GM23338 (cell line): ENCODE measurements at places on chromosomes 4 and X.
A peak's percentile ranks its signal among the peaks of the same experiment; 100 is the strongest.

DNA sequence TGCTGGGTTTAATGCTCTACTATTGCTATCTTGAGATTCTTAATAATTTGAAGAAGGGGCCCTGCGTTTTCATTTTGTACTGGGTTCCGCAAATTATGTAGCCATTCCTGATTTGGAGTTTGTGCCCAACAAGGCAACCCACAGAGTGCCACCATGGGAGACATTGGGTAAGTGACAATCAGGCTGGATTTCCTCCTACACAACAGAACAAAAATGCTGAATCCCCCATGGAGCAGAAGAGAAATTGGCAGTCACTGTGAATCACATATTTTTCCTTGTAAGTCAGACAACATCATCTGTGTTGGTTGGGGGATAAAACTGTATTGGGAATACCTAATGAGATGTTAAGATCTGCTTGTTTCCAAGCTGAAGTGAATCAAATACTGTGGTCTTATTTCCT lies 80.9 kb downstream of the CNGA2 start:
- no peak for DNase-seq

GRCh38 chrX:13029887-13030771 lies 14.3 kb downstream of the FAM9C start:
- DNase-seq, result peak; percentile 31

DNA sequence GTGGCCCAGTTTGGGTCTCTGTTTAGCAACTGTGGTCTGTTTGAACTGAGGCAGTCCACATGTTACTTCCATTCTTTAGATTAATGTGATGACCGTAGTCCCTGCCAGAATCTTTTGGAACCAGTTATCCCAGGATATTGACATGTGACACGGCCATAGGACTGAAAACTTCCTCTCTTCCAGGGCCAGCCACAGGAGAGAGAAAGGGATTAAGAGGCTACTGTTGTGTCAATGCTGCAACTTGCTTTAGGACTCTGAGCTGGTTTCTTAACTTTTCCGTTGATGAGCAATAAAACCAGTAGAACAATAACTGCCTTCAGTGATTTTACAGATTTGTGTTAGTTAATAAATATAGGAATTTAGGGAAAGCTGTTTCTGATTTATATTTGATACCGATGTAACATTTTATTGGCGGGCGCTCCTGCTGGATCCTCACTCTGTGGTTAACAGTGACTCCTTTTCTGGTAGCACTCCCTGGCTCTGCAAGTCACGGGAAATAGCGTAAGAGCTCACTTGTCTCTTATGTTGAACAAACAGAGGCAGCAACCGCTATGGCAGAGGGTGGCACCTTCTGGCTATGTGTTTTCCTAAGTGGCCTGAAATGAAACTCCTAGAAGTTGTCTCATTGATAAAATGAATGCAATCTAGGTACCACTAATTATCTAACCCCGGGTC lies 2.5 kb downstream of the TENM3 start:
- DNase-seq, result no peak

GRCh38 chr4:85955620-85956292 lies 404.1 kb downstream of the MAPK10 start:
- DNase-seq, result peak; percentile 42

DNA sequence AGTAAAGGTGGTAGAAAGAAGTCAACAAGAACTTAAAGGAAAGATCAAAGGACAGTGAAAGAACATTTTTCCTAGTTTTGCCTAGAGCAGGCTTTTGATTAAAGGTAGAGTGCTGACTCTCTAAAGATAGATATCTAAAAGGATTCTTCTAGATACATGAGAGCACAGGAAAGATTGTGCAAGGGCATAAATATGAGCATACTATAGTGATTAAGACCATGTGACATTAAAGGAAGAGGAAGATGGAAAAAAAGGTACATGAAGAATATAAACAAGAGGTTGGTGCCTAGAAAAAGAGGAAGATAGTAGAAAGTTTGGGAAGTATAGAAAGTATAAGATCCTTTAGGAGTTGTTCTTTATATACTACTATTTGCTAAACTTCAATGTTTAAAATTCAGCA lies 26.1 kb upstream of the TET2 start:
- DNase-seq, result no peak

DNA sequence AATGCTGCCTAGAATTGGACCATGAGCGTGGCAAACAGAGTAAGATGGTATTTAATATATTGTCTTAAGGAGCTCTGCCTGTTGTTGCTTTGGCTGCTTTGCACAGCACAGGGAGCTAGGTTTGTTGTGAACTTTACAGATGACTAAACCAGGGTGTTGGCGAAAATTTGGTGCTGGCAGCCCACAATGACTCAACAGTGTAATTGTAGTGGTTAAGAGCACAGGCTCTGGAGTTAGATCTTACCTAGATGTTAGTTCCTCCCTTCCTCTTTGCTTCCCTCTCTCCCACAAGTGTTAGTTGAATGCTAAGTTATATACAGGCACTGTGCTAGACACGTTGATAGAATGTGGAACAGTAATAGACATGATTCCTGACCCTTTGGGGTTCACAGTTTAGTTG lies 128.9 kb upstream of the TRPC5 start:
- no peak for DNase-seq

- DNase-seq, result no peak
Observed at GRCh38 chr4:88101165-88101564, 57.3 kb downstream of the ABCG2 start.

DNA sequence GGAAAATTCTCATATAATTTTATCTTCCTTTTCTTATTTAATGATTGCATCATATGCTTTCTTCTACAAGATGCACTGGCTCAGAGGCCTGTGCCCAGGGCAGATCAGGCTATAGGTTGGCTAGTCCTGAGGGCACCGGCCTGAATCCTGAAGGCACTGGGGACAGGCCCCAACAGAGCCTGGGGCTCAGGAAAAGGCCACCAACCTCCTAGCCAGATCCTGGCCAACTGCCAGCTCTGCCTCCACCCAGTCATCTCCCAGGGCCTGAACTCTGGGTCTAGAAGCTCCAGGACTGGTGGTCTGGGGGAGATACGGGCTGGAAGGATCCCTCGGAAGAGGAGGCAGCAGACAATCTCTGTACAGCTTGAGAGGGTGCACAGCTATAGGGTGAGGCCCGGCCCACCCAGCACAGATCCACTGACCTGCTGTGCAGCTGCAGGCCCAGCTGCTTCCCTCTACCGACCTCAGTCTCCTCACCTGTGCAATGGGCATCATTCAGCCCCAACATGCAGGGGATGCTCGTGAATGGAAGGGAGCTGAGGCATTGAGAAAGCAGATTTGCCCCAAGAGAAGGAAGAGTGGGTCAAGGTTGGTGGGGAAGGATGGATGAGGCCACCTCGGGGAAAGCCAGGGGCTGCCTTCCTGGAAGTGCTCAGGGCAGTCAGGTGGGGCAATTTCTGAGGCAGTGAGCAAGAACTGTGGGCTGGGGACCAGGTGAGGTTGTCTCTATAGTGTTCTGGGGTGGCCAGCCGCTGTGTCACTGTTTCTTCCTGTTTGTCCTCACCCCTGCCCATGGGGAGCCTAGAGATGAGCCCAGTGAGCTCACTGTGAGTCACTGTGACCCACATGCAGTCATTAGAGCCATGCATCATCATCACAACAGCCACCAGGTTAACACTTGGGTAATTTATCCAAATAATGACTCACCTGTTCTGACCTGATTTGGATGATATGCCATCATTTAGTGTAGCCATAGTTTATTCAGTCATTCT lies 22.4 kb upstream of the XAGE2 start:
- no peak for DNase-seq

- no peak for DNase-seq
Observed at GRCh38 chr4:3374011-3374645, 67.6 kb upstream of the HGFAC start.

- no peak for DNase-seq
Observed at GRCh38 chr4:138592796-138593195, 350.6 kb upstream of the SLC7A11 start.

- no peak for DNase-seq
Observed at GRCh38 chrX:130529531-130529930, 127.7 kb downstream of the RBMX2 start.

GRCh38 chr4:34845926-34846325 lies 1398.4 kb downstream of the ARAP2 start:
- DNase-seq, result no peak

GRCh38 chrX:51182545-51182944 lies 150.1 kb upstream of the NUDT10 start:
- DNase-seq, result peak; percentile 47

DNA sequence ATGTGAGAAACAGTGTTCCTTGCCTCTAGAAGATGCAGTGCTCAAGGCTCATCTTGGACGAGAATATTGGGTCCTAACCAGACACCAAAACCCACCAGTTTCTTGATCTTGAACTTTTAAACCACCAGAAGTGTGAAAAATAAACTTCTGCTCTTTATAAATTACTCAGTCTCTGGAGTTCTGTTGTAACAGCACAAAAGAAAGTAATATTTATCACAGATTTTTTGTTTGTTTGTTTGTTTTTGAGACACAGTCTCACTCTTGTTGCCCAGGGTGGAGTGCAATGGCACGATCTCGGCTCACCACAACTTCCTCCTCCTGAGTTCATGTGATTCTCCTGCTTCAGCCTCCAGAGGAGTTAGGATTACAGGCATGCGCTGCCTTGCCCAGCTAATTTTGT lies 371.1 kb upstream of the NDST4 start:
- no peak for DNase-seq

- DNase-seq, result peak; percentile 31
Observed at GRCh38 chr4:41024556-41025491, 189.5 kb downstream of the APBB2 start.

GRCh38 chr4:3073158-3074077 lies 920 bp downstream of the HTT-AS start:
- peak; percentile 45 for DNase-seq

DNA sequence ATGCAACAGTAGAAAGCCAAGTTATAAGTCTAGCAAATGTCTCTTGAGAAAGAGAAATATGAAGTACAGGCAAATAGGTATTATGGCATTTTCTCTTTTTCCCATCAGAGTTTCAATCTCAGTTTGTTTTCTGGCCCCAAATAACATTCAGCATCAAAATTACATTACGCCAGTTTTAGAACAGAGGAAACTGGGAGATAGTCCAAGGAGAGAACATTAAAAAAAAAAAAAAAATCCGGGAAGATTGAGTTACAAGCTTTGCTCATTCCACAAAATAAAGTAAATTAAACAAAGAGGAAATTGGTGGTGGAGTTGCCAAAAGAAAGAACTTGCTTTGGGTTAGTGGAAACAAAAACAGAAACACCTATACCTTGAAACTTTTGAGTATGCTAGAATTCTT lies 50.4 kb upstream of the IL13RA2 start:
- no peak for DNase-seq

GRCh38 chrX:39820938-39821708 lies 276.6 kb downstream of the BCOR start:
- peak; percentile 53 for DNase-seq

DNA sequence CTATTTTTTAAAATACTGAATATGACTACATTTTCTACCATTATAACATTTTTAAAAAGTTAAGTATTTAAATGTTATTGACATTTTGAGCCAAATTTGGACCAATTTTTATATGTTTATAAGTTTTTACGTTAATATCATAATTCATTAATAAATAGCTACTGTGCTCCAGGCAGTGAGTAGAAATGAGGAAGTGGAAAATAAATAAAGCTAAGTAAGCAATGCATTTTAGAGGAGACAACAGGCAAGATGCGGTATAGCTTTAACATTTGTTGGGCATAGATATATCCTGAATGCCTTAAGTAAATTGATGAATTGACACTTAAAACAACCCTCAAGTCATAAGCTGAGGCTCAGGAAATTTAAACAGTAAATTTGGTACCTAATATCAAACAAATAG lies 474.8 kb downstream of the PCDH10 start:
- DNase-seq, result no peak

DNA sequence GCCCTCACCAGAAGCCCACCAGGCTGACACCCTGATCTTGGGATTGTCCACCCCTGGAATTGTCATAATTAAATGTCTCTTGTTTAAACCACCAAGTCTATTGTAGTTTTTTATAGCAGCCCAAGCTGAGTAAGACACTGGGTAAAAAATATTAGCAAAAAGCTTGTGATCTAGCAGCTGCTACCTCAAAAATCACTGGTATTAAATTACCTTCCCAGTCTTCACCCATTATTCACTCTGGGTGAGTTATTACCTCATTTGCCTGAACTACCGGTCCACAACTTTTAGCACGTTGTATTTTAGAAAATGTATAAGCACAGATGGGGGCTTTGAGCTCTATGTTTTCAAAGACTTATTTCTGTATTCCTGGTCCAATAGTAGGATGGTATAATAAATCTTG lies 12.0 kb upstream of the TRIM61 start:
- no peak for DNase-seq

DNA sequence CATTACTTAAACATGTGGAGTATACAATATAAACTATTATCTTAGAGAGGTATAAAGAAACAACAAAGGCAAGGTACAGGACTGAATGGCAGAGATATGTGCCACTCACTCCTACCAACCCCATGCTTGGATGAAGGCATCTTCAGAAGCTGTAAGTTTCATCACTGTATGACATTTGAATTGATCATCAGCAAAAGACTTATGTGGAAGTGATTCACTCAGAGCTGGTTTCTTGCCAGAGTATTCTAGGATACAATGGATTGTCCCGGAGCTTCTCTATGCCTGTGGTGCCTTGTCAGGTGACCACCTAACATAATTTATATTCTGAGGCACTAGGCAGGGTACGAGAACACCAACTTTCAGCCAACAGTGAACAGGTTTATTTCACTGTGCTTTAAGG lies 392.2 kb downstream of the PPP1R2C start:
- no peak for DNase-seq

- peak; percentile 77 for DNase-seq
Observed at GRCh38 chr4:159071178-159071968, 31.5 kb upstream of the RAPGEF2 start.

- no peak for DNase-seq
Observed at GRCh38 chrX:106000203-106000602, 38.3 kb downstream of the SERPINA7 start.

DNA sequence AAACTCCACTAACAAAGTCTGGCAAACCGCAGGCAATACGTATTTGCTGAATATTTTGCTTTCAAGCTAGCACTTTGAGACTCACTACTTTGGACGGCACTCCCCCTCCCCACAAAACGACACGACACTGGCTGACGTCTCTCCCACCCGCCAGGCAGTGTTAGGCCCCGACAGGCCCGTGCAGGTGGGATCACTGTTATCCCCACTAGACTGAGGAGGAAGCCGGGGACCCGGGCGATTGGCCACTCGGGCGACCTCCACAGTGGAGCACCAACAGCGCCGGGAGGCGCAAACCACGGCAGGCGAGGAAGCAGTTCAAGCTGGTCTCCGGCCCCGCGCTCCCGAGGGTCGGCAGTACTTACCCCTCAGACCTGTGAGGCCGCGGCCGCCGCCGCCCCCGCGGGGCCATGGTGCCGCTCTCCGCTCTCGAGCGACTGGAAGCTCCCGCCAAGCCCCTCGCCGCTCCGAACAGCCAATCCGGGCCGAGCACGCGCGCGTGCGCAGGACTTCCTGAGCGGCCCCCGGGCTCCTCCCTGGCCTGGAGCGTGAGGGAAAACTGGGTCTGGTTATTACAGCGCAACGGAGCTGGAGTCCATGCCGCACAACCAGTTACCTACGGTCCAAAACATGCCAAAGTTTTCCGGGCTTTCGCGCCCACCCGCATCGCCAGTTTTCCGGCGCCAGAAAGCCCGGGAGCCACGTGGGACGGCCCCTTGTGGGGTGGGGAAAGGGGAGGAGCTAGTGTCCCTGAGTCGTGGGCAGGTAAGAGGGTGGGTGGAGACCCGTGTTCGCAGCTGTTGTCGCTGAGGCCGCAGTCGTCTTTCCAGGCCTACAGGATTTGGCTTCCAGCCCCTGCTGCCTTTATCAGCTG lies at the start of gene CENPU:
TSS of gene CENPU (minus strand) at position 443 of the 871 bp plus-strand sequence. CDS start at position 409, 34 bp downstream.
- peak; percentile 99 for DNase-seq
